ENCODE measurements at places on chromosomes 1 and 21.

GRCh38 chr1:151535326-151536271 lies 4.5 kb upstream of the TUFT1 start:
- no peak for DNase-seq

GRCh38 chr1:118223426-118223825 lies 38.4 kb upstream of the SPAG17 start:
- DNase-seq = no peak

DNA sequence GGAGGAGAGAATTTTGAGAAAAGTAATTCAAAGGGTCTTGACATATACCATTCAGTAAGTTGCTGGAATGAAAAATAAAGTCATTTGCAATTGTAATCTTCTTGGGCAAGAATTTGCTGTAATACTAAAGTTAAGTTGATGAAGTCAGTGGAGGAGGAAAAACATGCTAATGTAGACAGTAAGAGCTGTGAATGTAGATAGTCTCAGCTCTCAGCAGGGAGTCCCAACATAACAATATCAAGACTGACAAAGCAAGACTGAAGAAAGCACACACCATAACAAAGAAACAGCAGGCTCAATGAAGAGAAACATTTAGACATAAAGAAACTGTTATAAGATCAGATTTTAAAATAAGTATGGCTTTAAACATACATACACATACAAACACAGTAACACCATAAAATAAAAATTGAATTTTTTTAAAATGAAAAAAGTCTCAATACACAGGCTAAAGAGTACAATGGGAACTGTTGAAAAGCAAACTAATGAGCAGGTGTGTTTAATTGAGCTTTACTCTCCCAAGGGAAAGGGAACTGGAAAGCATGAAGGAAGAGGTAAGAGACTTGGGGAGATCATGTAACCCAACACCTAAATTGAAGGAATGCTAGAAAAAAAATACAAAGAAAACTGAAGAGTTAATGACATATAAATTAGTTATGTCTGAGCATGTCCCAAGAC lies 336.3 kb upstream of the NCAM2 start:
- DNase-seq = no peak

GRCh38 chr1:19639999-19640362 lies 4.1 kb upstream of the NBL1 start:
- no peak for DNase-seq

DNA sequence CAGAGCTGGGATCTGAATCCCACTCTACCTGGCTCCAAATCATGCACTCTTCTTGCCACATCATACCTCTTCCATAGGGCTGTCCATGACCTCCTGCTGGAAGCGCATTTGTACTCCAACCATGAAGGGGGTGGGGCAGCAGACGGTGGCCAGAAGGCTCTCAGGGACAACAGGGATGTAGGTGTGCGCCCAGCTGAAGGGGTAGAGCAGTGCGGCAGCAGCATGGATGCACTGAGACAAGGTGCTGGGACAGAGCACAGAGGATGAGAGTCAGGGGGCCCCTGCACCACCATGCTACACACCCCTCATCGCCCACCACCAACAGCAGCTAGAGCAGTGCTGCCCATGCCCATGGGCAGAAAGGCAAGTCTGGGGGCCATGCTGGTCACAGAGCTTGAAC lies 8.4 kb downstream of the DENND2D start:
- DNase-seq = no peak

- no peak for DNase-seq
Observed at GRCh38 chr21:42777757-42778344, 101.5 kb downstream of the WDR4 start.

Measured in activated CD4-positive, alpha-beta T cell treated with anti-CD3 and anti-CD28 coated beads for 36 hours (primary cell).